ENCODE measurements at places on chromosomes 6 and 20.

DNA sequence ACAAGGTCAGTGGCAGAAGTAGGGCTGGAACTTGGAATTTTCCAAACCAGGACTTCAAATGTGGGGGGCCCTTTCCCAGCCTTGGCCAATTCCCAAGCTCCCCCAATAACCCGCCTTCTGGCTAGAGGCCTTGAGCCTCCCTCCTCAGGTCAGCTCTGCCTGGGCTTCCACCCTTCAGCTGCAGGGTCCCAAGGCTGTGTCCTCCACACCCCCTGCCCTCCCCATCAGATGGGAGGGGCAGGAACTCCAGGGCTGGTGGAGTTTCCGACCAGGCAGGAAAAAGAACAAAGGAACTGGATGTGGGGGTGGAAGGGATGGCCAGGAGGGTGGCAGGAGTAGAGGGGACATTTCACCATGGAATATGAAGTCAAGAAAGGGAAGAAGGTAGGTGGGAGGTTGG, at the start of gene CCM2L:
Gene CCM2L, plus strand, starts transcription at position 338 of the 400 bp plus-strand sequence. Its CDS starts 17 bp downstream, at position 355.
- no peak within 1 kb of the TSS for H3K27ac ChIP-seq
- no peak within 1 kb of the TSS for H3K4me3 ChIP-seq
- peaks cover 32% of the 10 kb centered on the region for H3K27me3 ChIP-seq
- H3K4me1 ChIP-seq: peaks cover 10% of the 10 kb centered on the region

GRCh38 chr6:52326540-52327364, 35.2 kb upstream of the PAQR8 start:
- no peaks in the 10 kb centered on the region for H3K36me3 ChIP-seq
- no peak for DNase-seq
- H3K27me3 ChIP-seq: no peaks in the 10 kb centered on the region
- H3K4me1 ChIP-seq: peaks cover 31% of the 10 kb centered on the region
- peak overlapping the region; percentile 37 for H3K27ac ChIP-seq

- no peak overlapping the region for H3K4me3 ChIP-seq
- H3K27me3 ChIP-seq: no peaks in the 10 kb centered on the region
- no peak for DNase-seq
- no peak overlapping the region for H3K27ac ChIP-seq
- H3K4me1 ChIP-seq: peaks cover 23% of the 10 kb centered on the region
Measured at GRCh38 chr20:62244644-62245108, 6.4 kb downstream of the OSBPL2 start.

- H3K27me3 ChIP-seq: no peaks in the 10 kb centered on the region
- H3K4me1 ChIP-seq: peaks cover 8% of the 10 kb centered on the region
- H3K27ac ChIP-seq: no peak overlapping the region
- peaks cover 7% of the 10 kb centered on the region for H3K36me3 ChIP-seq
Measured at GRCh38 chr20:4956200-4956810, 45.0 kb downstream of the SLC23A2 start.

All from neural crest cell (in vitro differentiated cells).